Right lobe of liver (tissue), 6 donors: ENCODE measurements at places on chromosomes 4 and X. TPM values are rescaled to one million over a fixed set of nuclear protein-coding genes. Genes with fewer than 3 reads are reported as not detected.

- no peak overlapping the region for H3K27ac ChIP-seq
- H3K4me1 ChIP-seq: no peaks in the 10 kb centered on the region
- no peaks in the 10 kb centered on the region for H3K36me3 ChIP-seq
- DNase-seq: no peak
These were observed 26.9 kb downstream of the CRLF2 start for GRCh38 chrX:1185561-1185960.

DNA sequence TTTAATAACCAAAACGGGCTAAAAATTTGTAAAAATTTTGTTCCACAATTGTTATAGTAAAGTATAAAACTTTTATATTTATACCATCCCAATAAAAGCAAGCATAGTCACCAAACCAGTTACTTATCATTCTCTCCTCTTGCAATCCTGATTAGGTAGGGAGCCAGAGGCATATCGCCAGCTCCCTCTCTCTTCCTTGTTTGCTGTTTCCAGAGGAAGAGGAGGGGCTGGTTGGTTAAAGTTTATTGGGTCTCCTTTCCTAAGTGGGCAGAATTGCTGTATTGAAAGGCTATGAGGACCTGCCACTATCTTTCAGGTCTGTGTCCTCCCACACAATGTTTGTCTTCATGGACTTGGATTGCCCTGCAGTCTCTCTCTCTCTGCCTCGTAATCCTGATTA lies 29.6 kb upstream of the BBS12 start:
- no peak for DNase-seq
- H3K4me1 ChIP-seq: no peaks in the 10 kb centered on the region
- H3K36me3 ChIP-seq: no peaks in the 10 kb centered on the region
- no peak overlapping the region for H3K27ac ChIP-seq
- H3K27me3 ChIP-seq: no peaks in the 10 kb centered on the region

GRCh38 chr4:161696944-161697343 lies 466.9 kb downstream of the FSTL5 start:
- no peaks in the 10 kb centered on the region for H3K27me3 ChIP-seq
- H3K36me3 ChIP-seq: no peaks in the 10 kb centered on the region
- no peak for DNase-seq
- no peak overlapping the region for H3K27ac ChIP-seq

DNA sequence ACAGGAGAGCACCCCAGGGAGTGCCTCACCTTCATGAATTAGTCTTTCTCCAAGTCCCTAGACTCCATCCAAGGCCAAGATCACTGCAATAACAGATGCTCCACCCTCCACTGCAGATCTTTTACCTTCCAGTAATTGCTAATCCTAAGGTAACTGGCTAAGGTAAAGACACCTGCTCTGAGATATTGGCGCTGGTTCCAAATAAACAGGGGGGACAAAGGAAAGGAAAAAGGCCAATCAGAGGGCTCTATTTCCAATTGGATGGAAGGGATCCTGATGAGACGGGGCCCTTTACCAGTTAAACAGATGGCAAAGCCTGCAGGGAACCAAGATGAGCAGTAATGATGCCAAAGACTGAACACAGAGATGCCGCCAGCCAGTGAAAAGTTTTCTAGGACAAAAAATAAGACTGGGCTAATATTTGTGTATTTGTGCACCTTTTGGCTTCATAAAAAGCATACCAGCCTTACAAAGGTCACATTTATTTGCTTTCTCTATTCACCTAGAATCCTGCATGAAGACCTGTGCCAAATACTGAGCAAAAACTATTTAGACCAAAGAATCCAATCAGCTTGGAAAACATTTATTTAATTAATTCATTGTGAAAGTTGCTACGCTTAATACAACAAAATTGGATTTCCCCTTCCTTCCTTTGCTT lies 148.5 kb downstream of the PPP3CA start:
- H3K36me3 ChIP-seq: no peaks in the 10 kb centered on the region
- DNase-seq: no peak
- no peak overlapping the region for H3K27ac ChIP-seq
- H3K4me3 ChIP-seq: no peak overlapping the region
- H3K4me1 ChIP-seq: peaks cover 28% of the 10 kb centered on the region

DNA sequence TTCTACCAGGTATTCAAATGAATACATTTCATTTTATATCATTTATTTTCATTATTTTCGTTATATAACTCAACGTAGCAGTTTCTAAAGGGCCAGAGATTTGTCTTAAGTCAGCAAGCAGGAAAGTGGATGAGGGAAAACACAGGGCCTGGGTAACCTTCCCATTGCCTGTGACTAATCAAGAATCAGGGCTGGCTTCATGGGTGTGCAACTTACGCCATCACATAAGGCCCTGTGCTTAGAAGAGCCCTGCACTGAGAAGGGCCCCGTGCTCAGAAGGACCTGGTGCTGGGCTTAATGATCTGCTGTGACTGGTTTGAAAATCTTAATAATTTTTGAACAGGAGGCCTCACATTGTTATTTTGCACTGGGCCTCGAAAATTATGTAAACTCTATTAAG lies 65.4 kb upstream of the FAM9C start:
- H3K4me1 ChIP-seq: no peaks in the 10 kb centered on the region
- no peak overlapping the region for H3K4me3 ChIP-seq
- H3K27ac ChIP-seq: peak overlapping the region; percentile 54

GRCh38 chrX:103215425-103215991 lies 600 bp downstream of the BEX4 start:
- no peaks in the 10 kb centered on the region for H3K36me3 ChIP-seq
- peak overlapping the region; percentile 55 for H3K4me3 ChIP-seq
- no peaks in the 10 kb centered on the region for H3K4me1 ChIP-seq
- peak overlapping the region; percentile 26 for H3K27ac ChIP-seq

GRCh38 chr4:101853028-101853427 lies 62.5 kb downstream of the BANK1 start:
- no peaks in the 10 kb centered on the region for H3K4me1 ChIP-seq
- H3K27ac ChIP-seq: no peak overlapping the region
- H3K4me3 ChIP-seq: no peak overlapping the region
- no peaks in the 10 kb centered on the region for H3K36me3 ChIP-seq
- DNase-seq: no peak

DNA sequence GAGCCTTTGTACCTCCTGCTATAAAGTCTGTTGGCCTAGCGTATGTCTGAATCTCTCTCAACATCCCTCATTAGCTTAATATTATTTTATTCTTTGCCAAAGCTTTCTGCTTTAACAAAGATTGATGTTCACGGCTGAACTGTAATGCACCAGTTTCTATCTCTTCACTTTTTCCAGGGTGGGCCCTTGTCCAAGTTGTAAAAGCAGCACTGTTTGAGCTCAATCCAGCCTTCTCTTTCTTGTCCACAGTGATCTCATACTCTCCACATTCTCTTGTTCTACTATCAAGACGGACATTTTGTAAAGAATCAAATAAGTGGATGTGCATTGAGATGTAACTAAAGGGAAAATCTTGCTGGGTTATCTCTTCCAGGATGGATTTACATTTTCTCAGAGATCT lies 34.4 kb upstream of the RTL3 start:
- no peaks in the 10 kb centered on the region for H3K27me3 ChIP-seq
- no peaks in the 10 kb centered on the region for H3K4me1 ChIP-seq
- no peak for DNase-seq

GRCh38 chrX:142831961-142832530 lies 193.7 kb upstream of the SPANXN4 start:
- no peaks in the 10 kb centered on the region for H3K27me3 ChIP-seq
- H3K36me3 ChIP-seq: no peaks in the 10 kb centered on the region
- DNase-seq: no peak

GRCh38 chr4:121799867-121800501 lies 1.1 kb upstream of the EXOSC9 start:
- DNase-seq: no peak
- no peaks in the 10 kb centered on the region for H3K4me1 ChIP-seq
- peak overlapping the region; percentile 21 for H3K27ac ChIP-seq
- peaks cover 8% of the 10 kb centered on the region for H3K36me3 ChIP-seq

- H3K27ac ChIP-seq: no peak overlapping the region
- H3K27me3 ChIP-seq: no peaks in the 10 kb centered on the region
- H3K36me3 ChIP-seq: no peaks in the 10 kb centered on the region
- peaks cover 5% of the 10 kb centered on the region for H3K4me1 ChIP-seq
- DNase-seq: no peak
These were observed 52.4 kb downstream of the USP46 start for GRCh38 chr4:52606726-52607125.

DNA sequence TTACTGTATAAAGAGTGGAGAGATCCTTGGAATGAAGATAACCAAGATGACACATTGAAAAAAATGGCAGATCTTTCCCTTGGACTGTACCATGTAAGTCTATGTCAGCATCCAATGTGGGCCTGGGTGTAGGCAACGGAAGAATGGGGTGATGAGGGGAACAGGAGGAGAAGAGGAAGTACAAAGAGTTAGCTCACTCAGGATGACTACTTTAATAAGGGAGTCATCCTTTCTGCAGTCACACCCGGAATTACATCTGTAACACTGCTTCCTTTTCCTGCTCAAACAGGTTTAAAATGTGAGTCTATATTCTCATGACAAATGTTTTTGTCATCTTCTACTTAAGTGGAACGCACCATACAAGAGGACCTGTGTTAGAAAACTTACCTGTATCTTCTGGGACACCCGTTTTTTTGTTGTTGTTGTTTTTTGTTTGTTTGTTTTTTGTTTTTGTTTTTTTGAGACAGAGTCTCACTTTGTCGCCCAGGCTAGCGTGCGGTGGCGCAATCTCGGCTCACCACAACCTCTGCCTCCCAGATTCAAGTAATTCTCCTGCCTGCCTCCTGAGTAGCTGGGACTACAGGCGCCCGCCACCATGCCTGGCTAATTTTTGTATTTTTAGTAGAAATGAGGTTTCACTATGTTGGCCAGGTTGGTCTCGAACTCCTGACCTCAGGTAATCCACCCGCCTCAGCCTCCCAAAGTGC lies 18.0 kb downstream of the HPSE start:
- no peaks in the 10 kb centered on the region for H3K27me3 ChIP-seq
- no peak overlapping the region for H3K27ac ChIP-seq
- H3K36me3 ChIP-seq: no peaks in the 10 kb centered on the region
- no peak overlapping the region for H3K4me3 ChIP-seq

DNA sequence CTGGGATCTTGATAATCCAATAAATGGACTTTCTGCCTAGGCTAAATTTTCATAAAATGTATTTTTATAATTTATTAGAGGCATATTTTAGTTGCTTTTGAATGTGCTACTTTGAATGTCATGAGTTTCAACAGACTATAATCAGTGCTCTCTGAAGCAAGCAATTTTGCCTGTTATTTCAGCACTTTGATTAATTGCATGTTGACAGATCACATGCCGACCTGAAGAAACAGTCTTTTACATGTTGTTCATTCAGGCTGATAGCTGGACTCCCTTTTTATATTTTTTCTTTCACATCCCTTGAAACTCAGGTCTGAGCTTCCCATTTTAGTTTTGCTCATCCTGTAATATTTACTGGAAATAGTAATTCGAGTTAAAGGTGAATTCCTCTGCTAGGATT lies 341.0 kb downstream of the NAP1L3 start:
- H3K27ac ChIP-seq: no peak overlapping the region
- no peak overlapping the region for H3K4me3 ChIP-seq
- no peaks in the 10 kb centered on the region for H3K27me3 ChIP-seq

- H3K4me3 ChIP-seq: no peak overlapping the region
- H3K4me1 ChIP-seq: no peaks in the 10 kb centered on the region
- H3K36me3 ChIP-seq: no peaks in the 10 kb centered on the region
- DNase-seq: no peak
- H3K27ac ChIP-seq: no peak overlapping the region
These were observed 12.8 kb downstream of the CYSLTR1 start for GRCh38 chrX:78314561-78314960.

DNA sequence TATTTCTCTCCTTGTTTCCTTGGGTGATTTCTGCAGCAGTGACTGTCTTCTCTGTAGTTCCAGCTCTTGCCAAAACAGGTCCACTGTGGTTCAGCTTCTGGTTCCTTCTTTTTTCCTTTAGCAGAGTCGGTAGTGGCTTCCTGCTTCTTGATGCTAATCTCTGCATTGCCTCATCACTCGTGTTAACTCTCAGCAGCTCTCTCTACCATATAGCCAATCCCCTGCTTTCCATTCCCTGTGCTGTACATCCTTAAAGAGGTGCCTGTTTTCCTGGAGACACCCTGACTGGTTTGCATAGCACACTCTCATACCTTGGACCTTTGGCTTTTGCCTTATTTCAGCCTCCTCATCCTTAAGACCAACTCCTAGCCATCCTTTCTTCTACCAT lies 191.2 kb upstream of the LNX1 start:
- H3K4me3 ChIP-seq: no peak overlapping the region
- peaks cover 11% of the 10 kb centered on the region for H3K4me1 ChIP-seq
- peak overlapping the region; percentile 28 for H3K27ac ChIP-seq
- H3K36me3 ChIP-seq: no peaks in the 10 kb centered on the region
- DNase-seq: no peak

GRCh38 chrX:148333989-148334388 lies 166.4 kb upstream of the AFF2 start:
- no peaks in the 10 kb centered on the region for H3K4me1 ChIP-seq
- no peak for DNase-seq
- no peak overlapping the region for H3K4me3 ChIP-seq
- no peaks in the 10 kb centered on the region for H3K36me3 ChIP-seq
- no peaks in the 10 kb centered on the region for H3K27me3 ChIP-seq
- H3K27ac ChIP-seq: no peak overlapping the region

GRCh38 chr4:111231281-111231680 lies 608.4 kb upstream of the PITX2 start:
- H3K27ac ChIP-seq: no peak overlapping the region
- H3K4me1 ChIP-seq: no peaks in the 10 kb centered on the region
- no peaks in the 10 kb centered on the region for H3K36me3 ChIP-seq
- no peak for DNase-seq
- H3K4me3 ChIP-seq: no peak overlapping the region
- no peaks in the 10 kb centered on the region for H3K27me3 ChIP-seq

- H3K4me1 ChIP-seq: no peaks in the 10 kb centered on the region
- no peaks in the 10 kb centered on the region for H3K27me3 ChIP-seq
- H3K4me3 ChIP-seq: no peak overlapping the region
- no peak overlapping the region for H3K27ac ChIP-seq
These were observed 15.1 kb downstream of the RAI2 start for GRCh38 chrX:17846045-17846444.

DNA sequence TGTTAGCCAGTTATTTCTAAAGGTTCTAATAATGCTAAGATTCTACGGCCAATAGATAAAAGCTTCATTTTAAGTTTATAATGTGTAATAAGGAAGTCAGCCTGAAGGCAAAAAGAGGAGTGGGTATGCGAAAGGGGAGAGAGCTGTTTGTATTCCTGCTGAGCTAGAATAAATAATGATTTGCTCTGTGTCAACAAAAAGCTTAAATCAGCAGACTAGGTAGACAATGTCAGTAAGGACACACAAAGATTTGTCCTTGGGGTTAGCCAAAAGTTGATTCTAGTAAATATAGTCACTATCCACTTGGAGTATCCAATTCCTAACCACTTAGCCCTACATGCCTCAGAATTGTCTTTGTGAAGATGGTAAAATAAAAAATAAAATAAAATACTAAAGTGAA lies 90.3 kb upstream of the GRIA3 start:
- no peaks in the 10 kb centered on the region for H3K4me1 ChIP-seq
- no peak for DNase-seq
- no peaks in the 10 kb centered on the region for H3K27me3 ChIP-seq
- no peak overlapping the region for H3K4me3 ChIP-seq
- H3K27ac ChIP-seq: peak overlapping the region; percentile 36
- H3K36me3 ChIP-seq: no peaks in the 10 kb centered on the region

The ATP10D gene
- total RNA-seq: 14.0 TPM

The SPANXC gene
- total RNA-seq: not detected

The STIM2 gene
- total RNA-seq: 9.6 TPM

The CSTF2 gene
- total RNA-seq: 5.4 TPM

The DKK2 gene
- not detected for total RNA-seq

The ANTXR2 gene
- total RNA-seq: 24.5 TPM
